ENCODE measurements at places on chromosomes 3 and 15.

DNA sequence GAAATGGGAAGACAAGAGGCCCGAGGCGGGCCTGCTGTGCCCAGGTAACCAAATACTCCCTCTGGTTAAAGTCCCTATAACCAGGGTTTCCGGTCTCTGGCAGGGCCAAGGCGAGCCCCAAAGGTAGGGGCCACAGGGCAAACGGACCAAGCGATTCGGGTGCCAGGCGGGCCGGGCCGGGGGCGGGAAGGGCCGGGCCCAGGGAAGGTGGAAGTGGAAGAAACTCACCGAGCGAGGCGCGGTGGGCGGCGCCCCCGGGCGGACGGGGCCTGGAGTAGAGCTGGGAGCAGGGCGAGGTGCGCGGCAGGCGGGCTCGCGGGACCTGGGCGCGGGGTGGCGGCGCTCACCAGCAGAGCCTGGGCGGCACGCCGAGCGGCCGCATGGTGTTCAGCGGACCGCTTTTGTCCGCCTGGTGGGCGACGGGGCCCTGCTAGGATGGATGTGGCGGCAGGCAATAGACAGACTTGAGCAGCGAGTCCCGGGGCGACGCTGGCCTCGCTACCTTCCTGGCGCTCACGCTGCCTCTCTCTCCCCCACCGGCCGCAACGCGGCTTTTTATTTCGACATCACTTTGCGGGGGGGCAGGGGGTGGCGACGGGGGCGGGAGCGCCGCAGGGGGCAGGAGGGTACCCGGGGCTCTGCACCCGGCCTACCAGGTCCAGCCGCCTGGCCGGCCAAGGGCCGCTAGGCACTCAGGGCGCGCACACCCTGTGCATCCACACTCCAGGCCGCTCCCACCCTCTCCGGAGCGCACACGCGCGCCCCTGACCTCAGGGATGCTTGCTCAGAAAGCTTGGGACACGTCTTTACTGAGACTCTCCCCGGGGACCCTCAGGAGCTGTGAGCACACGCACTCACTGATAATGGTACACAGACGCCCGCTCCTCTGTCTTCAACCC lies at the start of gene GATA2:
Gene GATA2, minus strand, starts transcription at position 531 of the 899 bp plus-strand sequence. CDS start 6,170 bp downstream, outside the sequence.
- DNase-seq = no peak

DNA sequence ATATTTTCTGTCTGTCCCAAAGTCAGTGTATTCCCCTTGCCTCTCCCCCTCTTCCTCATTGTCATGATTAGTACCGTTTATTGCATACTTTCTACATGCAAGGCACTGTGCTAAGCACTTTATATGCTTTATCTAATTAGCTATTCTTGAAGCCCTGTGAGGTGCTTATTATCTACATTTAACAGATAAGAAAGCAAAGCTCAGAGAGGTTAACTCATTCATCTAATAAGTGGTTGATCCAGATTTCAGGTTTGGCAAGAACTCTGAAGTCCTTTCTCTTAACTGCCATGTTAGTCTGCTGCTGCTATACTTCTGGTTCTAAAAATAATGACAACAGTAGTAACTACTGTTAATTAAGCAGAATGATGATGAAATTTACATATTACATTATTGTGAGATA lies 13.5 kb downstream of the IQGAP1 start:
- no peak for DNase-seq

- no peak for DNase-seq
Observed at GRCh38 chr3:31946484-31947081, 34.5 kb downstream of the OSBPL10 start.

GRCh38 chr3:150396491-150396890 lies 11.6 kb upstream of the TSC22D2 start:
- no peak for DNase-seq

GRCh38 chr15:52186651-52187486 lies 4.3 kb downstream of the GNB5 start:
- no peak for DNase-seq

DNA sequence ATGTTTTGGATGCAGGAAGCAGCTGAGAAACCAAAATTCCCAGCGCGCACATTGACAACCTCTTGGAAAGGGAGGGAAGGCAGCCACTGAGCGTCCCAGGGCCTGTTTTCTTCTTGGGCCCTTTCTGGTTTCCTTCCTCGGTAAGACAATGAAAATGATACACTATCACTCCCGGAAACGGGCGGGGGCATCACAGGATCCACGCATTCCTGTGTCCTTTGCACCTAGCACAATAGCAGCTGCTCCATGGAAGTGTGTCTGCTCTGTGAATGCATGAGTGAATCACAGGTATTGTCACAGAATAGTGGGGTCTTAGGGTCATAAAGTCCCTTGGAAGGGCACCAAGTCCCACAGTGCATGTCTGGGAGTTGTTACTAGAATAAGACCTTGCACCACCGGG lies 6.3 kb upstream of the ITPKA start:
- no peak for DNase-seq

DNA sequence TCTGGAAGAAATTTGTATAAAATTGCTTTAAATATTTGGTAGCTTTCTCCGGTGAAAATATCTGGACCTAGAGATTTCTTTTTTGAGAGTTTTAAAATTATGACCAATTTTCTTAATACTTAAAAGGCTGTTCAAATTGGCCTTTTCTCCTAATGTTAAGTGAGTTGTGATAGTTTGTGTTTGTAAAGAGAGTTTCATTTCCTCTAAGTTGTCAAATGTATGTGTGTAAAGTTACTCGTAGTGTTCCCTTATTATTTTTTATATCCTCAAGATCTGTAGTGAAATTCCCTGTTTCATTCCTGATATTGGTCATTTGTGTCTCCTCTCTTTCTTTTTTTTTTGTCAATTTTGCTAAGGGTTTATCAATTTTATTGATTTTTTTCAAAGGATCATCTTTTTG lies 92.6 kb upstream of the CTNNB1 start:
- DNase-seq = no peak

GRCh38 chr3:56962206-56962605 lies 98.3 kb upstream of the SPATA12 start:
- DNase-seq = no peak

DNA sequence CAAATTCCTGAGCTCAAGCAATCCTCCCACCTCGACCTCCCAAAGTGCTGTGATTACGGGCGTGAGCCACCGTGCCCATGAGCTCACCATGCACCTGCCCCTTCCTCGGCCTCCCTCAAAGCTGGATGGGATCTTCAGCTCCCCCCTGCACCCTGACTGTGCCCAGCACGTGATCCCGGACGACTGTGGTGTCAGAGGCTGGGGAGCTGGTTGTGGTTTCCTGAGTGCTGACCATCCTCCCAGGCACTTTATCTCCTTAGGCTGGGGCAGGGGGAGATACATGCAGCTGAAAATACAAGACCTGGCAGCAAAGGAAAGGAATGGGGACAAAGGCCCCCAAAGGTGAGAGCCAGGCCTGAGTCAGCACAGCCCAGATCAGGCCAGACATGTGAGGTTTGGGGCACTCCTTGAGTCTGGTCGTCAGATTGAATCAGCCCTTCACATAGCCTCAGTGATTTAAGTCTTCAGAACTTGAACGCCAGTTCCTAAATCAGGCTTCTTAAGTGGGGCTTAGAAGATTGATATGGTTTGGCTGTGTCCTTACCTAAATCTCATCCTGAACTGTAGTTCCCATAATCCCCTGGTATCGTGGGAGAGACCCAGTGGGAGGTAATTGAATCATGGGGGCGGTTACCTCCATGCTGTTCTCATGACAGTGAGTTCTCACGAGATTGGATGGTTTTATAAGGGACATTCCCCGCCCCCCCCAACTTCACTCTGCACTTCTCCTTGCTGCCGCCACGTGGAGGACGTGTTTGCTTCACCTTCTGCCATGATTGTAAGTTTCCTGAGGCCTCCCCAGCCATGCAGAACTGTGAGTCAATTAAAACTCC lies 35.8 kb downstream of the PRKCD start:
- no peak for DNase-seq

DNA sequence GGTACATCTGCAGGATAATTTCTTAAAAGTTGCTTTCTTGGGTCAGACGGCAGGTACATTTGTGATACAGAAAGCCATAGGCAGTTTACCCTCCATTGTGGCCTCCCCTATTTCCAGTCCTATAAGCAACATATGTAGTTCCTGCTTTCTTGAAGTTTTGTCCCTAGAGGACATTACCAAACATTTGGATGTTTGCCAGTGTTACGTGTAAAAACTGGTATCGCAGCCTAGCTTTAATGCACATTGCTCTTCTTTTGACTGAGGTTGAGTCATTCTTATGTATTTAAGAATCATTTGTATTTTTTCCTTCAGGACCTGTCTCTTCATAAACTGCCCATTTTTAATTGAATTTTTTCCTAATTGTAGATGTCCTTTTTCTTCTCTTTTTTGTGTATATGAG lies 114.3 kb downstream of the DIPK2A start:
- DNase-seq = no peak

DNA sequence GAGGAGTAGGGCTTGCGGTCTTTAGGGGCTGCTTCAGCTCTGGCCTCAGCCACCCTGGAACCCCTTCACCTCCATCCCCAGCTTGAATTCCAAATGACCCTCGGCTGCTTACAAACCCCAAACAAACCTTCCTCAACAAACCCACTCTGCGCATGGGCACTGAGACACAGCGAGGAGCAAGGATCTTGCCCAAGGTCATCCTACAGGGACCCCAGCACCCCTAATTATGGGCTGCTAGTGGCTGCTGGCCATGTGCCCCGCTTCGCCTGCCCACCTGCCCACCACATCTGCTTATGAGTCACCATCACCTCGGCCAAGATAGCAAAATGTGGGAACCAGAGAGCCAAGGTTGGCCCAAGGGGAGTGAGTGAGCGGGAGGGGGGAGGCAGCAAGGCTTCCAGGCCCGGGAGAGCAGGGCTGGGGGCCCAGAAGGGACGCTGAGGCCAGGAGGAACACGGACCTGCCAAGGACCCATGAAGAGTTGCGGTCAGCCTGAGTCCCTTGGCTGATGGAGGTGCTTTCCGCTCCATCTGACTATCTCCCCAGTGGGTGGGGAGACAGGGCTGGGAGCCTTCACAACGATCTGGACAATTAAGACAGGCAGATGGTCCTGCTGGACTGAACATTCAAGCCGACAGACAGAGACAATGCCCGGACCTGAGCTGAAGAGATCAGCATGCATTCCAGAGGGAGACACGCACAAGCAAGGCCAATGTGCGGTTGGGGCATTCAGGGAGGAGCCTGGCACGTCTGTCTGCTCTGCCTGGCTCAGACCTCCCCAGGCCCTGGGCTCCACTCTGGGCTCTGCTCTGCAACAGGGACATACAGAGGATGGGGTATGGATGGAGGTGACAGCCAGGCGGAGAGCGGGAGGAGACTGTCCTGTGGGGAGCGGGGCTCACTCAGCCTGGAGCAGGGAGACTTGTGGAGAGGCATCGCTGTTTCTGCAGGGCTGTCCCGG lies 10.8 kb upstream of the GRIP2 start:
- DNase-seq = no peak

DNA sequence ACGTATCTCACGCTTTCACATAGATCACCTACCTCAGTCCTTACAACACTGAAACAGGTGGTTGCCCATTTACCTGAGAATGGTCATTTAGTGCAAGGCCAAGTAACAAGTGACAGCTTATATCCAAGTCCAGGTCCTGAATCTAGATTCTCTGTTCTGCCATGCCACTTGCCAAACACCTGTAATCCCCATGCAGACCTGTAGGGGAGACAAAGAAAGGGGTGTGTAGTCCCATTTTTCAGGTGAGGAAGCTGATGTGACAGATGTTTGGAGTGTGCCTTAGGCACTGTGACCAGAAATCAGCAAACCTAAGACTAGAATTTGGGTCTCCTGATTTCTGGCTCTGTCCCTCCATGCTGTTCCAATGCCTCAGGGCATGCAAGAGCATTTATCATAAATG lies 12.7 kb downstream of the ZNF35 start:
- DNase-seq = no peak

DNA sequence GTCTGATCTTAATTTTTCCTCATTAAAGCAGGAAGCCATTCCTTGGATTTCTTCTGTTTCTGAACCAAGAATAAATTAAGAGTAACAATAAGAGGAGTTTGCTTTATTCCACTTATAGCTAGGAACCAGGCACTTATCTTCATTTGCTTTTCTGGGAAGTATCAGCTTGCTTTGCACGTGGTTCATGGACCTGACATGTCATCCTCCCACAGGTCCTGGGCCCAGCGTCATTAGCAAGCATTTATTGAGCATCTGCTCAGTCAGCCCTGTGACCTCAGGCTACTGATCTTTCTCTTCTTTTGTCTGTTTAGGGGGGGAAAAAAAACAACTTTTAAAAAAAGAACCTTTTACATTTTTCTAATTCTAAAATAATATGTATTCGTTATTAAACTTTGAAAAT lies 34.7 kb upstream of the CRTC3 start:
- no peak for DNase-seq

DNA sequence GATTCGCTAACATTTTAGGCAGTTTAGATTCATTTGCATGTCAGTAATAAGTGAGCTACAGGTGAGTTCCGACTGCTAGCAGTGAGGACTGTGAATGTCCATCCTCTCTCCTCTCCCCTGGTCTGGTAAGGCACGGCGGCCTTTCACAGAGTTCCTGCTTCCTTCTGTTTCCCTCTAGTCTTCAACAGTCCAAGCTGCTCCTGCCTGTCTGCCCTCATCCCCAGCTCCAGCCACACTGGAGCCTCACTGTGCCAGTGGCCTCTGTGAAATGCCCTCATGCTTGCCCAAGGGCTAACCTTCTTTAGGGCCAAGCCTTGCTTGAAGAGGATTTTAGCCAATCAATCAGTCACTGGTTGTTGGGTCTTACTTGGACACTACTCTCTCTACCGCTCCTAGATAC lies 145.8 kb upstream of the BHLHE40 start:
- DNase-seq = no peak

Measured in non-pigmented ciliary epithelial cell (primary cell).